ENCODE measurements at places on chromosomes 7 and 10. TPM values are rescaled to one million over a fixed set of nuclear protein-coding genes. Genes with fewer than 3 reads are reported as not detected.

GRCh38 chr7:4163565-4164203 is 518.4 kb upstream of the FOXK1 start:
- DNase-seq, result no peak

DNA sequence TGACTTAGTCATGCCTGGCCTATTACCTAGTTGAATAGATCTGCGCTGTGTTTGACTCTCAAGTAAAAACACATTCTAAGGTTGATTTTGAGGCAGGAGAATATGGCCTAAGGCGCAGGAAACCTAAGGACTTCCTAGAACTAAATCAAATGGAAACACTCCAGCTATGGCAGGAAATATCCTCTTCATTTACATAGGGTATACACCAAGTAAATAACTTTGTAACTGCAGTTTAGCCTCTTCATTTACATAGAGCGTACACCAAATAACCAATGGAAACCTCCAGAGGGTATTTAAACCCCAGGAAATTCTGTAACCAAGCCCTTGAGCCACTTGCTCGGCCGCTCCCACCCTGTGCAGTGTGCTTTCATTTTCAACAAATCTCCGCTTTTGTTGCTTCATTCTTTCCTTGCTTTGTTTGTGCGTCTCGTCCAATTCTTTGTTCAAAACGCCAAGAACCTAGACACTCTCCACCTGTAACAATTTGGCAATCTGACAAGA is 35.6 kb upstream of the XRCC2 start:
- no peak for DNase-seq

The PPP1R9A gene
- total RNA-seq, result 44.9 TPM

The SNCG gene
- 51.4 TPM for total RNA-seq

The NUTM2E gene
- total RNA-seq, result not detected
